ENCODE measurements at places on chromosomes 16 and 17.
A peak's percentile ranks its signal among the peaks of the same experiment; 100 is the strongest.

- DNase-seq = no peak
Measured at GRCh38 chr17:44960691-44961090, 7.4 kb downstream of the C1QL1 start.

DNA sequence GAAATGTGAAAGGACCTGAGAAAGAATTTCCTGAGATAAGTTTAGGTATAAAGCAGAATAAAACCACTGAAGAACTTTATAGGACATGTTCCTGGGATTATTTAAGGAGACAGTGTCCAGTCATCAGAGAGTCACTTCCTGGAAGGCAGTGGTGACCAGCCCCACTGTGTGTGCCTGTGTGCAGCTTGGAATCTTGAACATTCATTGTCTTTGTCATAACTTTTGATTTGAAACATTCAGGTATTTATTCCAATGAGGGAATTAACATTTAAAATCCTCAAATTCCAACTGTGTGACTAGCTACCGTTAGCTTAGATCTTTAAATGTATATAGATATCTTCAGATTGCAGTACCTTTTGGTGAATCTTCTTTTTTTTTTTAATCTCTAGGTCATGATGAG, 61.7 kb upstream of the MRC2 start:
- DNase-seq = no peak

- no peak for DNase-seq
Measured at GRCh38 chr16:2384426-2384825, 43.9 kb upstream of the ABCA3 start.

DNA sequence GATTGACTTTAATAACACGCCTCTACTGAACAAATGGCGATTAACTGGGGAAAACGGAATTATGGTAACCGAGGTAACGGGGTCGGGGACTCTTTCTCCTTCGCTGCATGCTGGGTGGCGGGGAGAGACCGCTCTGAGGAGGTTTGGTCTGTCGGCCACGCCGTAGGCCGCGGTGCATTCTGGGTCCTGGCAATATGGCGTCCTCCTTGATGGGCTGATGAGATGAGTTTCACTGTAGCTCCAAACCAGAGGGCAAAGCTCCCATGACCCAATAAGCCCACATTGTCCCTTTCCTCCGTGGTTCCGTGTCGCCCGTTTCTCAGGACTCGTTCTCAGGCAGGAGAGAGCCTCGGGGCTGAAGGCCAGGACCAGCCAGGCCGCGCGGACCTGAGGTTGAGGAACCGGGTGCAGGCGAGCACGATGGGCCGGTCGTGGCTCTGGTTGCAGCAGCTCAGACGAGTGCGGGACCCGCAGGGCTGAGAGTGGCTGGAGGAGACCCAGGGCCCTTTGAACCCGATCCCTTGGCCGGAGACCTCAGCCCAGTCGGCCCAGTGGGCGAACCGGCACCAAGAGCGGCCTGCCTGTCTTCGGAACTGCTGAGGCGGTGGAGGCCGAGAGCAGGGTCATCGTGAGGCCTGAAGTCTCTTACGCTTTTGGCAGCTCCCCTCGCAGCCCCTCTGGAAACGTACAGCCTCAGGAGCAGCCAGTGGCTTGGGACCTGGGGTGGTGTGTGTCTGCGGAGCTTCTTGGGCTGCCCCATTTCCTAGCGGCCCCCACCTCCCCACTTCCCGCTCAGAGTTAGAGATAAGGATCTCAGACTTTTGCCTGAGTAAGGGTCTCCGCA, at the start of gene RPTOR:
RPTOR (plus strand) TSS at position 184 of the 844 bp plus-strand sequence. CDS start 792 bp downstream, outside the sequence.
- peak; percentile 82 for DNase-seq

DNA sequence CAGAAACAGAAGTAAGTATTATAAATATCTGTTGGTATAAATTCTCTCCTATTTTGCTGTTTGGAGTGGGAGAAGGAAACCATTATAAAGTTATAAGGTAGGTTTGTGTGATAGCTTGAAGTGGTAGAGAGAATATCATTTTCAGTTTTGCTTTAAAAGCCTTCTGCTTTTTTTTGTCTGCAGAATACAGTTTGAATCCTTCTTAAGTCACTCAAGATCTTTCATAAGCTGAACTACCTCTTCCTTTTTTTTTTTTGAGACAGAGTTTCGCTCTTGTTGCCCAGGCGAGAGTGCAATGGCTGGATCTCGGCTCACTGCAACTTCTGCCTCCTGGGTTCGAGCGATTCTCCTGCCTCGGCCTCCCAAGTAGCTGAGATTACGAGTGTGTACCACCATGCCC, 9.0 kb downstream of the ATAD5 start:
- no peak for DNase-seq

- no peak for DNase-seq
Measured at GRCh38 chr16:56753410-56753809, 23.5 kb downstream of the NUP93 start.

GRCh38 chr17:77300016-77300686, 159.4 kb downstream of the SEC14L1 start:
- no peak for DNase-seq

GRCh38 chr17:77036841-77037381, 103.9 kb upstream of the SEC14L1 start:
- DNase-seq = no peak

- DNase-seq = no peak
Measured at GRCh38 chr17:10337976-10338375, 34.8 kb downstream of the MYH13 start.

DNA sequence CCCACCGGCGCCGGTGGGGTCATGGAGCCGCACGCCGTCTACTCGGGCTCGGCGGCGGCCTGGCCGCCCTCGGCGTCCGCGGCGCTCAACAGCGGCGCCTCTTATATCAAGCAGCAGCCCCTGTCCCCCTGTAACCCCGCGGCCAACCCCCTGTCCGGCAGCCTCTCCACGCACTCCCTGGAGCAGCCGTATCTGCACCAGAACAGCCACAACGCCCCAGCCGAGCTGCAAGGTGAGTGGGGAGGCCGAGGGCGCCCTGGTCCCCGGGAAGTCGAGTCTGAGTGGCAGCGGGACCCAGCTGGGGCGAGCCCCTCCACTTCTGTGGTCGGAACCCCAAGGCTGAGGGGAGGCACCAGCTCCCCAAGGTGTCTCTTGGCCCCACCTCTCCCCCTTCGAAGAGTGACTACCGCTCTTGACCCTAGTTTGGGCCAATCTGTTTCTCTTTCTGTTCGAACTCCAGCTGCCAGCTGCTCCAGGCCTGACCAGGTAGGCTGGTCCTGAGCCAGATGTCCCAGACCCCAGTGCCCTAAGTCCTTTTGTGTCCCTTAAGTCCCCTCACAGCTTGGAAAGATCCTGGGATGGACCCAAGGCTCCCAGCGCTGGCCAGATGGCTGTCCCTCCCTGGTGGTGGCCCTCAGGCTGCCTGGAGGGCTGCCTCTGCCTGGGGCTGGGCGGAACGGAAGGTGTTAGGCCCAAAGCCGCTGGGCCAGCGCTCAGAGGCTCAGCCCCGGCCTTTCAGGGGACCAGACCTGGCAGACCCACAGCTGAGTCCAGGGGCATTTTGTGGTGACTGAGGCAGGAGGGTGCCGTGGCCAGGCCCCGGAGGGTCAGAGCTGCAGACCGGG, 1.2 kb downstream of the FOXF1 start:
- DNase-seq = no peak

DNA sequence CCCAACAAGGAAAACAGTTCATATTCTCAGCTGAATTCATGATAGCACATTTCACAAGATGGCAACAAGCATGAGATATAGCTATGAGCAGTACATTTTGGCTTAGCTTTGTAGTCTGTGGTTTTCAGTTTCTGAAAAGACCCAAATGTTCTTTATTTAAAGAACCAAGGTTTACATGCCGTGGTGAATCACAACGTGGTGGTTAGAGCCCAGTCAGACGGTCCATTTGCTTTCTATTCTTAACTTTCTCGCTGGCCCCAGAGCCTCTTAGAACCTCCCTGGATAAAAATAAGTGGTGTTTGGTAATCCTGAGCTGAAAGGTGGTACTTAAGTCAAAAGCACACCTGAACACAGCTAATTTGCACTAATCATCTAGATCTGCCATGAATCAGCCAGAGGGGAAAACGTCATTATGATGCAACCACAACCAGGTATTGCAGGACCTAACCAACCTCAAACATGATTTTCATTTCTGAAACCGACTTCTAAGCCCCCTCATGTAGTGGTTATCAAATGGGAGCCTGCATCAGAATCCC, 18.6 kb upstream of the HAPSTR1 start:
- no peak for DNase-seq

GRCh38 chr17:44787271-44787940, 28.6 kb downstream of the ADAM11 start:
- DNase-seq = no peak

- DNase-seq = no peak
Measured at GRCh38 chr17:31433091-31433790, 41.8 kb downstream of the RAB11FIP4 start.

DNA sequence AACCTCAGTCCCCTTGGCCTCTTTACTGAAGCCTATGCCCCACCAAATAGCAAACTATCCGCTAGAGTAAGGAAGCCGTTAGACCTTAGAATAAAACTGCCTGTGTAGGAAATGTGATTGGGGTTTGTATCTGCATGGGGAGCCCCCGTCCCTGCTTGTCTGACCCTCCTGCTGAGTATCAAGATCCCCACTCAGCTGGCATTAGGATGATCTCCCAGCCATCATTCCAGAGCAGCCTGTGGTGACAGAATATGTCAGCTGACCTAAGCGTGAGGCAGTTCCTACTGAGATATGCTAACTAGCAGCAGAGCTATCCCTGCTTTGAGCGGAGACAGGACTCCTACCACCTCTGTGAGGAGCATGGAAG, 645 bp upstream of the GFOD2 start:
- peak; percentile 39 for DNase-seq

DNA sequence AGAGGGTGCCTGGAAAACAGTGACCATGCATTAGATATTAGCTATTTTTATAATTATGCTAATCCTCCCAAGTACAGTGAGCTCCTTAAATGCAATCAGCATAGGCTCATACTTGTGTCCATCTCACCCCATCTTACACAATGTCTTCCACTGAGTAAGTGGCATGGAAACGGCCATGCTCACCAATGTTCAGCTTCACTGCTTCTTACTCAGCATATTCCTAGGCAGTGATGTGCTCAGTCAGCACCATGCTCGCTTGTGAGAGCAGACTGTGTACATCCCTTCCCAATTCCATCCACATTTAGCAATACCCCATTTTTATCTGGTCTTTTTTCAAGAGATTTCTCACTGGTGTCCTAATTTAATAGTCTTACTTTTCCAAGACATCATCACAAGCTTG, 454.8 kb upstream of the SOX9 start:
- no peak for DNase-seq

GRCh38 chr17:63947711-63948330, 15.7 kb upstream of the CD79B start:
- DNase-seq = no peak

GRCh38 chr16:79265701-79266100, 334.8 kb downstream of the MAF start:
- DNase-seq = no peak

GRCh38 chr16:23771642-23772041, 16.8 kb downstream of the CHP2 start:
- no peak for DNase-seq

- no peak for DNase-seq
Measured at GRCh38 chr17:68509141-68510057, 2.8 kb upstream of the PRKAR1A start.

DNA sequence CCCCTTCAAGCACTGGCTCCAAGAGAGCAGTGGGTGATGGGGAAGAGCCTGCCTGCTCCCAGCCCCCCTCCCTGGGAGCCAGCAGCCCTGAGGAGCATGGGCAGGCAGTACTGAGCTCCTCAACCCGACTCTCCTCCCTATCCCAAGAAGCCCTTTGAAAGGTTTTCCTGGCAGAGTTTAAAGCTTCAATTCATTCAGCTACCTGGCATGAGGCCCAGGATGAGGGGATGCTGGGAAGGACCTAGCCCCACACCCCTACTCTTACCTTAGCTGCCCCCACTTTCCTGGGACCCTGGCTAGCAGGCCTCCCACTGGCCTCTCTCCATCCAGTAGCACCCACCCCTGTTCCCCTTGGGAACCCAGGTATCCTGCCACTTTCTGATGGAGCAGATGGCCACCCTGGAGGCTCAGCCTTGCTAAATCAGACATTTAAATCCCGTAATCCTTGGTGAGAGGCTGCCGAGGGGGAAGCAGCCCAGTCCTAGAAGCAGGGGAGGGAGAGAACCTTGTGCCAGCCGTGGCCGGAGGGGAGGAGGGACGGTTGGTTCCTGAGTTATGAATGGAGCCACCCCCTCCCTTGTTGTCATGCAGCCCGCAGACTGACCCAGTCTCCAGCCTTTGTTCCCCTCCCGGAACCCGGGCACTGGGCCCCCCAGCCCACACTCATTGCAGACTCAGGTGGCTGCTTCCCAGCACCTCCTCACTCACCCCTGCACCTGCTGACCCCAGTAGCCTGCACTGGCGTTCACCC, 17.1 kb downstream of the ATP1B2 start:
- DNase-seq = peak; percentile 45

GRCh38 chr16:12062343-12063003, 85.9 kb downstream of the SNX29 start:
- no peak for DNase-seq

DNA sequence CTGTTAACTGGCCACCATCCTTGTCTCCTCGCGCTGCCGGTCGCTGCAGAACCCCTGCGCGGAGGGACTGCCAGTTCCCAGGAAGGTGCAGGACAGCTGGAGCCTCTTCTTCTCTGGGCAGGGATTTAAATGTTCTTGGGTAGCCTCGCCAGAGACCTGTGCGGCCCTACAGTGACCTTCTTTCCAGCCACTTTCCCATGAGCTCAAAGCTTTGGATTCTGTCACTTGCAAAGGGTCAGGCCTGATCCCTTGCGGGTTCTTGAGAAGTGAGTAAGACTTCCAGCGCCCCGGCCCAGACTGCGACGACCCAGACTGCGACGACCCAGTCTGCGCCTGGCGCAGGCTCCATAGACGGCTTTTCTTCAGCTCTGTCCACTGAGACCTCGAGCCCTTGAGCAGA, 1.4 kb upstream of the SLFN5 start:
- no peak for DNase-seq

- DNase-seq = no peak
Measured at GRCh38 chr16:12184419-12184917, 207.9 kb downstream of the SNX29 start.

GRCh38 chr17:75475144-75475835, 18.9 kb downstream of the TMEM94 start:
- peak; percentile 13 for DNase-seq

DNA sequence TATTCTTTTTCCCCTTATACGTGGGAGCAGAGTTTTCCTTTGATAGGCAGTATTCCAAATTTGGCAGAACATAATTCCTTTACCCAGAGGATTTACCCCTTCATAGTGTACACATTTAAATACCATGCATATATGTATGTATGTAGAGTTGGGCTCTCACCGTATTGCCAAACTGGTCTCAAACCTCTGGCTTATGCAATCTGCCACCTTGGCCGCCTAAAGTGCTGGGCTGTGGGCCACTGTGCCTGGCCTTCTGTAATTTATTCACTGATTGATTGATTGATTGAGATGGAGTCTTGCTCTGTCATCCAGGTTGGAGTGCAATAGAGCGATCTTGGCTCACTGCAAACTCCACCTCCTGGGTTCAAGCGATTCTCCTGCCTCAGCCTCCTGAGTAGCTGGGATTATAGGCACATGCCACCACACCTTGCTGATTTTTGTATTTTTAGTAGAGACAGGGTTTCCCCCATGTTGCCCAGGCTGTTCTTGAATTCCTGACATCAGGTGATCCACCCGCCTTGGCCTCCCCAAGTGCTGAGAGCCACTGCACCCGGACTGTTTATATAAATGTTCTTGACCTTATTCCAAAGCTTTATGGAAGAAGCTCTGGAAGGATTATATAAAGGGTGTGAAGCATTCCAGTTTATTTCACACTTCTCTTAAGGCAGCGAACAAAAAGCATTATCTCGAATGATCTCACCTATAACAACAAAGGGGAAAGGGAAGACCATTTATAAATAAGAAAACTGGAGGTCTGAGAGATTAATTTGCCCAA, 14.9 kb downstream of the GLG1 start:
- no peak for DNase-seq

Measured in hippocampal formation (tissue), 2 donors.